MG63 (cell line): ENCODE measurements at places on chromosomes 16 and 17. TPM values are rescaled to one million over a fixed set of nuclear protein-coding genes. Genes with fewer than 3 reads are reported as not detected.

GRCh38 chr17:70168044-70168976, 1.0 kb upstream of the KCNJ2 start:
- peak; percentile 78 for DNase-seq

- no peak for DNase-seq
These were observed 182.3 kb upstream of the HS3ST4 start for GRCh38 chr16:25509456-25509855.

GRCh38 chr17:51015145-51015558, 105.5 kb downstream of the SPAG9 start:
- no peak for DNase-seq

Gene SOCS7
- total RNA-seq: 13.6 and 17.4 TPM in 2 replicates

Gene TMEM100
- not detected in 2 replicates for total RNA-seq
